ENCODE measurements at places on chromosomes 11 and 22.

- no peak for DNase-seq
Observed at GRCh38 chr22:26780521-26780920, 123.1 kb downstream of the MIAT start.

GRCh38 chr22:36077271-36077670 is 48.6 kb upstream of the RBFOX2 start:
- DNase-seq = no peak

DNA sequence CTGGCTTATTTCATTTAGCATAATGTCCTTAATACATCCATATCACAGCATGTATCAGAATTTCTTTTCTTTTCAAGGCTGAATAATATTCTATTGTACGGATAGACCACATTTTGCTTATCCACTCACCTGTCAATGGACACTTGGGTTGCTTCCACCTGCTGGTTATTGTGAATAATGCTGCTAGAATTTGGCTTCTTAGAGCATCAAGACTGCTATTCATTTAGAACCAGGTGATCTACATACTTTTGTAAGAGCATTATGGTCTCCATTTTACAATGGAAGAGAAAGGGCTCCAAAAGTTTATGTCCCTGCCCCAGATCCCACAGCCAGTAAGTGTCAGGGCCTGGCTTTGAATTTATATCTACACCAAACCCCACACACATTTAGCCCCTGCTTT is 100.7 kb upstream of the CD82 start:
- no peak for DNase-seq

GRCh38 chr22:37026325-37026724 is 6.8 kb downstream of the MPST start:
- no peak for DNase-seq

DNA sequence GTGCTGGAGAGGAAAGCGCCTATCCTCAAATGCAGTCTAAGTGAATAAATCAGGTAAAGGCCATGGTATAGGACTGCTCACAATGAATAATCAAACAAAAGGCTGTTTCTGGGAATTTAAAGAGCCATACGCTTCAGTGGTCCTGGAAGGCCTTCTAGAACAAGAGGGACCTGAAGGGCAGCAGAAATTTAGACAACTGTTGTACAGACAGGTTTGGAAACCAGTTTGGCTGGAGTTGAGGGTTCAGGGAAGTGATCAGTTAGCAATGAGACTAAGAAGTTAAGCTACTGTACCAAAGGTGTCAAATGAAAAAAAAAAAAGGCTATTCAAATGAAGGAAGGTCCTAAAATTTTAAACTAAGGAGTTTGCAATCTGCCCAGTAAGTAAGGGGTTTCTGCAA is 56.6 kb upstream of the SCUBE2 start:
- no peak for DNase-seq

DNA sequence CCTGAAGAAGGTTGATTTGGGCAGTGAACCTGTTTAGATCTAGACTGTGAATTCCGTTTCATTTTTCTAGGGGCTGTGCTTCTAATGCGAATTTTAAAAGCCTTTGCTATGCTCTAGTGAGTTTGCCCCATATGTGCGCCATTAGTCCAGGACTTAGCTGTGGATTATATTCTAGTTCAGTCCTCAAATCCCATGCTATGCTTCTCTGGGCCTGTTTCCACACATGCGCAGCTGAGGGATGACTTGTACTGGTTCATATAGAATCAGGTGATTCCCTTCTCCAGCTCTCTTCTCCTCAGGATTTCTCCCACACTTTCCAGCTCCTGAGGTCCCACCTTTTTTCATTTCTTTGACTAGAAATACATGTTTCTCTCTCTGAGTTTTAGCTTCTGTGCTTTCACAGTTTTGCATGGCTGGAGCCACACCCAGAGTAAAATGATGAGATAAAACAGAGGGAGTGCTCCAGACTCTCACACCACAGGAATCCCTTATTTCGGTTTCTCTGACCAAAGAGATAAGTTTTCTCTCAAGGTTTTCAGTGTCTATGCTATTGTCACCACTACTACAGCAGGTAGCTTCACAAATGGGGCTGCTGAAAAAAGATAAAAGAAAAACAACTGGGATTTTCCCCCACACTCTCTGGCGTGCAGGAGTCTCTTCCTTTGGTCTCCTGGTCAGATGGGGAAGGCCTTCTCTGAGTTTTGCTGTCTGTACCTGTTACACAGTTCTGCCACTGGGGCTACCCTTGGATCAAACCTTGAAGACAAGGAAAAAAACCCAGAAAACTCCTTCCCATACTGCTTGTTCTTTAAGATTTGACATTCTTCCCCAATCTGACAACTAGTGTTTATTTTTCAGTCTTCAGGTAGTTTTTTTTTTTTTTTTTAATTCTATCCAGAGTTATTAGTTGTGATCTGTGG is 96.2 kb upstream of the TEAD1 start:
- no peak for DNase-seq

DNA sequence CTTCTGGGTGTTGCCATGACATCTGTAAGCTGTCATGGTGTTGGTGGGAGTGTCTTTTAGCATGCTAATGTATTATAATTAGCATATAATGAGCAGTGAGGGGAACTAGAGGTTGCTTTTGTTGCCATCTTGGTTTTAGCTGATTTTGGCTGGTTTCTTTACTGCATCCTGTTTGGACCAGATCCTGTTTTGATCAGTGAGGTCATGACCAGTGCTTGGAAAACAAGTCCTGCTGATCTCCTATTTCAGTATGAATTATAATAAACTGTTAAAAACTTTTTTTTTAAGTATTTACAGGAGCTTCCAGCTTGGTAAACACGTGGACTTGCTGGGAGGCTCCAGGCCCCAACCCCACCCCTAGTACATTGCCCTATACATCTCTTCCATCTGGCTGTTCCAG is 30.5 kb upstream of the P4HA3 start:
- DNase-seq = no peak

DNA sequence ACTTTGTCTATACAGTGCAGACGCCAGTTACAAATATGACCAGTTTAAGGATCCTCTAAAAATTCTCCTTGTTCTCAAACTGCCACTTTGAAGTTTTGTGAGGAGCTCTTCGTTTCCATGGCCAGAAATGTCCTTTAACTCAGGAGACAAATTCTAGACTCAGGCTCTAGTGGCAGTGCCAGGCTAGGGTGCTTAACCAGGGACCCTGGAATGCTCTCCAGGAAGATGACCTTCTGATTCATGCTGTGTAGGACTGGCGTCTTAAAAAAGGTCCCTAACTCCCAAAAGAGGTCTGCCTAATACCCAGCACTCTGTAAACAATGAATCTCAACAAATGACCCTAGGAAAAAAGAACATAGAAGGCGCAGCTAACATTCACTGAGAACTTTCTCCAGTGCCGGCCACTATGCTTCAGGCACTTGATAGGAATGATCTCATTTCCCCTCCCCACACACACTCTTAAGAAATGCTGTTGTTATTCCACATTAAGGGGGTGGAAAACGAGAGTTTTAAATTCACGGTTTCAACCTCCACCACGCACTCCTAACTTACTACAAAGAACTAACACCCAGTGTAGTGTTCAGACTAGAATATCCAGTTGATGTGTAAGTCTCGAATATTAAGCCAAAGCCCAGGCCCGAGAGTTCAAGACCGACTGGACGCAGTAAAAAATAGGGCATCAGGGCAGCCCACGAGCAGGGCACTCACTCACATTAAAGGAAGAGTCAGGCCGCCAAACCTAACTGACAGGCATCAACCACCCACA is 747 bp downstream of the NXF1 start:
- DNase-seq = peak; percentile 38

DNA sequence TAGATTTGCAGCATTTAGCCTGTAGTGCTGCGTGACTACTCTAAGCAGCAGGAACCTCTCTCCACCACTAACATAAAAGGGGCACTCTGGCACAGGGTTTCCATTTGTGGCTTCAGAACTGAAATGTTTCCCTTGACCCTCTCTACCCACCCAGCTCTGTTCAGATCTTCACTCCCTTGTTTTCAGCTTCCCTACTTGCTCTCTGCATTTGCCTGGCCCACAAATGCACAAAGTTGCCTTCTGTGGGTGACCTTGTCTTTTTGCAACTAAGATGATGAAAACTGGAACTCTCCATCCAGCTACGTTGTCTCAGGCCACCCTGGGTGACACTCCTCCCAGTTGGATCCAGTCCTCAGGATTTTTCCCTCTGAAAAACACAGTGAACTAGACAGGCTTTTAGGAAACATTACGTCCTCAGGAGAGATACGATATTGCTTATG is 19.8 kb upstream of the PSMA1 start:
- DNase-seq = no peak

GRCh38 chr11:104661901-104662300 is 236.4 kb downstream of the CASP12 start:
- DNase-seq = no peak

DNA sequence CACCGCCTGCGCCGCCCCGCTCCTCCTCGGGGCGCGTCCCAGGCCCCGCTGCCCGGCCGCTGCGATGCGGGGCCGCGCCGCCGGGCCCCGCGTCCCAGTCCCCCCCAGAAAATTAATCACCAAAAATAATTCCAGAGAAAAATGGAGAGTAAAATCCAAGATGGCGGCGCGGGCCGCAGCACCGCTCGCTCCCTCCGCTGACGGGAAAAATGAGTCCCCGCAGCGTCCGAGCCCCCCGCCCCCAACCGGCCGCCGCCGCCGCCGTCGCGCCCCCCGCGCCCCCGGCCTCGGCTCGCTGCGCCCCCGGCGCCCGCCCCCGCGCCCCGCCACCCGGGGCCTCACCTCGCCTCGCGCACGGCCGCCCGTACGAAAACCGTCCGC is at the start of gene KMT5B:
Gene KMT5B (minus strand): TSS at position 162 of the 381 bp plus-strand sequence. CDS start 23,220 bp downstream, outside the sequence.
- DNase-seq = no peak

DNA sequence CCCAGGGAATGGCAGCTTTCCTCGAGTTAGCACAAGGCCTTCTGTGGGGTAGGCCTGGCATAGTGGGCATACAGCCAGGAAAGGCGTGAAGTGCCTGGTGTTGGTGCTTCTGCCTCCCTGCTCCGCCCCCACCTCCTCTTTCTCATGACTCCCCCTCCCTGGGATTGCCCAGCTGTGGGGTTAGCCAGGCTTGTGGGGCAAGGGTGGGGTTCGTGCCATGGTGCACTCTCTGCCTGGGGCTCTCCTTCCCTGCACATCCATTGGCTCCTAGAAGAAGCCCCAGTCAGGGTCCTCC is 236.8 kb upstream of the NCAM1 start:
- no peak for DNase-seq

DNA sequence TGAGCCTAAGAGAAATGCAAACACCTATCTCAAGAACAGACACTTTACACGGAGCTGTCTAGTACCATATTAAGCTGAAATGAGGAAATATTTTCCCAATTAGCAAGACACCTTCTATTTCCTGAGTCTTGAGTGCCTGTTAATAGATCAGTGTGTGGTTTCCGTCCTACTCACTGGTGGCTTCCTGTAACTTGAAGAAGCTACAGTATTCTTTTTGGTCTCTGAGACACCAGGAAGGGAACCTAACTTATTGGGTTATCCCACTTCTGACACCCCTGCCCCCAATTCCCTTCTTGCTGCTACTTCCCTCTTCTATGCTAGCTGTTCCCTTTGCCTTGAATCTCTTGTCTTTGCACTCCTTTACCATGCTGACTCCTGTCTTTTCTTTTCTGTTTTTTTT is 92.7 kb downstream of the FDX1 start:
- DNase-seq = peak; percentile 42

- no peak for DNase-seq
Observed at GRCh38 chr11:75492181-75492820, 33.4 kb downstream of the GDPD5 start.

- no peak for DNase-seq
Observed at GRCh38 chr11:78977009-78977408, 402.3 kb upstream of the NARS2 start.

- no peak for DNase-seq
Observed at GRCh38 chr11:117458275-117459122, 130.8 kb downstream of the CEP164 start.

GRCh38 chr11:9568854-9569587 is 4.4 kb upstream of the WEE1 start:
- peak; percentile 40 for DNase-seq

DNA sequence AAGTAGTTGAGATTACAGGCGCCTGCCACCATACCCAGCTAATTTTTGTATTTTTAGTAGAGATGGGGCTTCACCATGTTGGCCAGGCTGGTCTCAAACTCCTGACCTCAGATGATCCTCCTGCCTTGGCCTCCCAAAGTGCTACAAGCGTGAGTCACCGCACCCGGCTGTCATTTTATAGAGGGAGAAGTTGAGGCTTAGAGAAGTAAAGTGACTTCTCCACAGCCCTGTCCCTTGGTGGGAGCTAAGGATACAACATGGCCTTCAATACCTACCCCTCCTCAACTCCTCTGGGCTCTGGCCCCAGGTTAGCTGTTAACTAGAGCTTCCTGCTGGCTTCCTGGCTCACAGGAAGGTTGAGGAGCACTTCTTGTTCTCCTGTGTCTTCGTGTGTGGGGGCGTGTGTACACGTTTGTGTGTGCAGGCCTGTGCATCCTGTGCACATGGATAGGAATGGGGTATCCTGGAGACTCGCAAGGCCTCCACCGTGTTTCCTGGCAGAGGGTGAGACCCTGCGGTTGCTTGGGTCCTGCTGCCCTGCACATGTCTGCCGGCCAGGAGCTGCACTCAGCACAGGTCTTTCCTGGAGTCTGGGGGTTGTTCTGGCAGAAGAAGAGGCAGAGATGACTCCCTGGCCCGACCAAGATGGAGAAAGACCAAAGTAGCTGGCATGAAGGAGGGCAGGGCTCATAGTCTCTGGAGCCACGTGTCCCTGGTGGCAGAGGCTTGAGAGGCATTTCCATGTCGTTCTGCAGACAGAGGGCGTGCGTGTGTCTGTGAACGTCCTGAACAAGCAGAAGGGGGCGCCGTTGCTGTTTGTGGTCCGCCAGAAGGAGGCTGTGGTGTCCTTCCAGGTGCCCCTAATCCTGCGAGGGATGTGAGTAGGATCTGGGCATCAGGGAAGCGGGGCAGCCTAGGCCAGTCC is 2.4 kb downstream of the SIDT2 start:
- peak; percentile 65 for DNase-seq

DNA sequence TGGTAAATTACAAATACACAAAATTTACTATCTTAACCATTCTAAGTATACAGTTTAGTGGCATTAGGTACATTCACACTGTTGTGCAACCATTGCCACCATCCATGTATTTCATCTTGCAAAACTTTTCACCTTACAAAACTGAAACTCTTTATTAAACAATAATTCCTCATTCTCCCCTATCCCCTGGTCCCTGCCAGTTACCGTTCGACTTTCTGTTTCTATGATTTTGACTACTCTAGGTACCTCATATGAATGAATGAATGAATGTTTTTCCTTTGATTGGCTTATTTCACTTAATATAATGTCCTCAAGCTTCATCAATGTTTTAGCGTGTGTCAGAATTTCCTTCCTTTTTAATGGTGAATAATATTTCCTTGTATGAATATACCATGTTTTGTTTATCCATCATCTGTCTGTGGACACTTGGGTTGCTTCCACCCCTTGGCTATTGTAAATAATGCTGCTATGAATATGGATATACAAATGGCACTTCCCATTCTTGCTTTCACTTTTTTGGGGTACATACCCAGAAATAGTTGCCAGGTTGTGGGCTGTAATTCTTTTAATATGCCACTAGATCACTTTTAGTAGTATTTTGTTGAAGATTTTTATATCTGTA is 93.0 kb downstream of the UVRAG start:
- DNase-seq = no peak

- DNase-seq = no peak
Observed at GRCh38 chr11:16080688-16081381, 275.5 kb downstream of the SOX6 start.

Data from AML-193 (cell line).